ENCODE measurements at places on chromosomes 1 and 21.

- no peak for DNase-seq
Observed at GRCh38 chr1:229537894-229538293, 20.6 kb downstream of the ABCB10 start.

- DNase-seq: no peak
Observed at GRCh38 chr21:37932936-37933335, 16.7 kb upstream of the KCNJ6 start.

GRCh38 chr1:61295818-61296537, 213.6 kb downstream of the NFIA start:
- no peak for DNase-seq

- no peak for DNase-seq
Observed at GRCh38 chr1:34879230-34879629, 19.7 kb upstream of the SMIM12 start.

DNA sequence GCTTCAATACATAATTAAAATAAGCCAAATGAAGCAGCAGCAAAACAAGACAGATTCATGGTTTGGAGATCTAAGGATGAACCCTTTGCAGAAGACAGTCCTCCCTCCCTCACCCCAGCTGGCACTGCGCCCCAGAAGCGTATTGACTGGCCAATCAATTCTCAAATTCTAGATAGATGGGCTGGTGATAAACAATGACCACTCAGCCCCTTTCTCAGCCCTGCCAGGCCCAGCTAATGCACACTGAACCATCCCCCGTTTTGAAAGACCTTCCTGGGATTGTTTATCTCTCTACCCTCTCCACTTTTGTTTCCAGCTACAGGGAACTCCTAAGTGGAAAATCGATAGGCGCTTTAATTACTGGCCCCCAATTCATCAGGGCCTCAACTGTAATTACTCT, 29.0 kb downstream of the TNR start:
- no peak for DNase-seq

GRCh38 chr1:7278045-7278444, 492.8 kb downstream of the CAMTA1 start:
- no peak for DNase-seq

- peak; percentile 1 for DNase-seq
Observed at GRCh38 chr1:57279909-57280666, 143.8 kb downstream of the DAB1 start.

DNA sequence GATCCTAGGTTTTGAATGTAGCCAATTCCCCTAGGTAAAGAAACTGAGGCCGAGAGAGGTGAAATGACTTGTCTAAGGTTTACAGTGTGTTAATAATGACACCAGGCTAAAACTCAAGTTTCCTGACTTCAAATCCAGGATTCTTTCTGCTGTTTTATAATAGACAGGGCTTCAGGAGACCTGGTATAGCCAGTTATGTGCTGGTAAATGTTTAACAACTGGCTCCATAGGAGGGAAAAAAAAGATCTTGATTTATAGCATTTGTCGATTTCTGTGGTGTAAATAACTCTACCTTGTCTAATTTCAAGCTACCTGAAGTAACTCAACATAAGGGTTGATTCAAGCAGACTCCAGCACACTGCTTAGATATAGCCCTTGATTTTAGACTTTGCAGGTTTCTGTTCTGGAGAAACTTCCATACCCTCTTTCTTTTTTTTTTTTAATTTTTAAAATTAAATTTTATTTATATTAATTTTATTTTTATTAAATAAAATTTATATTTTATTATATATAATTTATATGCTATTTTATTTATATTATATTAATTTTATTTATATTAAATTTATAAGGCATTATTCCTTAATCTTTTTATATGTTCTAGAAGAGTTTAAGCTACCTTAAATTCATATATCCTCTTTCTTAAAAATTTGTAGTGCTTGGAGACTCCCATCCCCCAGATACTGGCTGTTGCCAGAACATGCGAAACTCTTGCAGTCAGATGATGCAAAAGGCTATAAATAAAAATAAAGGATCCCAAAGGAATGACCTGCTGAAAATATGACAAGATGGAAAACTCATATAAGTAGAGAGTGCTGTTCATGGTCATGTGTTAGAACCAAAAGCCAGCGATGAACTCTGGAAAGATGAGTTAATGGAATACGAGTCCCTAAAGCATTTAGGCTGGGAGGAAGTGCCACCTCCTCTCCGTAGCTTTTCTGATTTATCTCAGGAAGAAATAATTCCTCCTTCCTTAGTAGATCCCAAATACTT, 35.4 kb upstream of the SRSF10 start:
- peak; percentile 78 for DNase-seq

- DNase-seq: no peak
Observed at GRCh38 chr1:222970711-222971110, 155.9 kb downstream of the DISP1 start.

DNA sequence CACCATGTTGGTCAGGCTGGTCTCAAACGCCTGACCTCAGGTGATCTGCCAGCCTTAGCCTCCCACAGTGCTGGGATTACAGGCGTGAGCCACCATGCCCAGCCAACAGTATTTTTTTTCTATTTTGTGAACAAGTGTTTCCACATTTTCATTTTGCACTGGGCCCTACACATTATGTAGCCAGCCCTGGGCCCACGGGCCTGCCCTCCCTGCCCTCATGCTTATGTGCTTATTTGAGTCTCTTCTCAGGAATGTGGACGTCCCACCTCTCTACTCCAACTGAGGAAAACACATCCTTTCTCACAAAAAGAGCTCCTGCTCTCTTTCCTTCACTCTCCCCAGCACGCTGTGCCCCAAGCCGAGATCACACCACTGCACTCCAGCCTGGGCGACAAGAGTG, 13.5 kb upstream of the ZBED6 start:
- no peak for DNase-seq

GRCh38 chr21:31075848-31076247, 37.6 kb upstream of the KRTAP19-8 start:
- no peak for DNase-seq

DNA sequence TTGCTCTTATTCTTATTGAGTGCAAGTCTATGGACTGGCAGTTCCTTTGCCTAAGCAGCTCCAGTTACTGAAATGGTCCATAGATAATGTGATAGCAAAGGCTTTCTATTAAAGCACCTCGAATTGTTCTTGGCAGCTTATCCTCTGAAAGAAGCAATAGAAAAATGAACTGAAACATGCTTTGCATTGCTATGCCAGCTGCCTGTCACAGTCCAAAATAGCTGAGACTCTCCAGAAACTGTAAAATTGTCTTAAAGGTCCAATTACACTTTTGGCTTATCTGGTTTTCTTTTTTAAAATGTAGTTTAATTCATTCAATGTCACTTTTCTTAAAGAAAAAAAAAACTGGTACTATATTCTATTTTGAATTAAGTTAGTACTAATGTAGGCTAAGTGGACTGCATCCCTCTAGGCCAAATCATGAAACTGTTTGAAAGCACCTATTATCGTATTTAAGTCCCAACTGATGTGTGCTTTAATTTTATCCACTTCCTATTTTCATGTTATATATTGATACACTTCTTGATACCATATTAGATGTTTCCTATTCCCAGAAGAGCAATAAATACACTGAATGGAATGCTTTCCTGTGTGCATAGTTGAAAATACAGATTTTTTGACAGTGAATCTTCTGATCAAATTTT, 208.0 kb upstream of the DEPDC1 start:
- DNase-seq: no peak

DNA sequence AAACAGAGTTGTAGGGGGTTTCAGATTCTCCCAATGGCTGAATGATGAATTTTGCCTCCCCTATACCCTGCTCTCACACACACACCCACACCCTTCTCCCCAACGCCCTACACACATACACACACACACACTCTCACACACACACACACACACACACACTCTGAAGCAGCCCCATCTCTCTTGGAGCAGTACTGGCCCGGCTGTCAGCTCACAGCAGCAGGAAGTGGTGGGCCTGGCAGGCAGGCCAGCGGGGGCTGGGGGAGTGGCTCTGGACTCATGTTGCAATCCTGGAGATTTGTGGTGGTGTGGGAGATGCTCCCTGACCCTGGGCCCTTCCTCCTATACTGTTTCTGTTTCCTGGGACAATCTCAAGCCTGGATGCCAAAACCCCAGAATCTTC, 2.2 kb downstream of the IKBKE start:
- peak; percentile 81 for DNase-seq

- DNase-seq: no peak
Observed at GRCh38 chr21:32096411-32096810, 182.4 kb downstream of the MIS18A start.

DNA sequence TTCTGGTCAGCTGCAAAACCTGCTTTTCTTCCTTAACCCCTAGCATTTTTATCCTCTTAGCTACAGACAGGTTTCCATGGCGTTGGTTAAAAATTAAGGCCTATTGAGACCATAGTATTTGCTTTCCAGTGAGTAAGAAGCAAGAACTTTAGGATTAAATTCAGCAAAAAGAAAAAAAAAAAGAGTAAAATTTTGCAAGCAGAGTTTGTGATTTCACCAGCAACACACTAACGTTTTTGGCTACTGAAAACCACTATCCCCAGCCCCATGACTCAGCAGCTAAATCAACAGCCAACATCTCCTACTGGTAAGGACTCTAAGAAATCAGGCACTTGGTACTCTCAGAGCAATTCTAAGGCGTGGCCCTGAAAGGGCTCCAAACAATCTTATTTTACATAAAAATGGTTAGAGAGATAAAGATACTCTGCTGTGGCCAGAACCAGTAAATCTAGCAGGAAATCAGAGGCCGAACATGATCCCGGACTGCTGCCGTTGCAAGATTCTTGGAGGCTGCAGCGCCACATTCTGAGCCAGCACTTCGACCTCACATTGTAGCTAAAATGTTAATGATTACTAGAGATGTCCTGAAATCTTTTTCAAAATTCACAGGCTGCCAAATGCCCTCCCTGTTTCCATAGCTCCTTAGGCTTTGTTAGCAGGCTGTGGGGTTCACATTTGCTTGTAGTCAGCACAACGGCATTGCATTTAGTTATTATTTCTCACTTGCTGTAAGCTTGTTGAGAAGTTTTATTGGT, 1.6 kb upstream of the ENO1 start:
- DNase-seq: peak; percentile 97

GRCh38 chr1:66944330-66945274, 19.8 kb downstream of the MIER1 start:
- DNase-seq: peak; percentile 67

- no peak for DNase-seq
Observed at GRCh38 chr1:246544001-246544400, 22.1 kb downstream of the TFB2M start.

DNA sequence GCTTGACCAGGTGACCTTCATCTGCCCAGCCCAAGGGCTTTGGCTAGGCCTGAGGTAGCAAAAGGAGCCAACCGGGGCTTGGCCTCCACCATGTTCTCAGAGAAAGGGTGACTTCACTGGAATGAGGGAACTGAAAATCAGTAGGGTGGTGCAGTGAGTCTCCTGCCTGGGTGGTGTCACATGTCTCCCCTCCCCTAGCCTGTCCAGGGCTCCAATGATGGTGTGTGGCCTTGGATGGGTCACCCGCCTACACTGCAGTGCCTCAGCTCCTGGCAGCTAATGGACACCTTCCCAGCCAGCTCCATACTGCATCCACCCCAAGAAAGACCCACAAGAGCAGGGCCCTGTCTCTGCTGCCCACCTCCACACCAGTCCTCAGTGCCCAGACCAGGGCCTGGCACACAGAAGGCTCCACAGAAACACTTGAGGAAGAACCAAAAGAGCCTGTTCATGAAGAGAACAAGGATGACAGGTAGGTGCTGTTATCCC, 678.7 kb downstream of the MATN1 start:
- DNase-seq: no peak

GRCh38 chr1:42043182-42043581, 110.0 kb upstream of the GUCA2B start:
- peak; percentile 20 for DNase-seq

DNA sequence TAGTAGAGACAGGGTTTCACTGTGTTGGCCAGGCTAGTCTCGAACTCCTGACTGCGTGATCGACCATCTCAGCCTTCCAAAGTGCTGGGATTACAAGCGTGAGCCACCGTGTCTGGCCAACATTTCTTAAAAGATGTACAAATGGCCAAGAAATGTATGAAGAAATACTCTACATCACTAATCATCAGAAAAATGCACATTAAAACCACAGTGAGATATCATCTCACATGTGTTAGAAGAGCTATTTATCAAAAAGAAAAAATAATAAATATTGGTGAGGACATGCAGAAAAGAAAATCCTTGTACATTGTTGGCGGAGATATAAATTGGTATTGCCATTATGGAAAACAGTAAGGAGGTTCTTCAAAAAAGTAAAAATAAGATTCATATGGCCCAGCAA, 33.6 kb upstream of the TNFSF18 start:
- peak; percentile 24 for DNase-seq

GRCh38 chr1:246265481-246265880, 241.6 kb downstream of the SMYD3 start:
- no peak for DNase-seq

- no peak for DNase-seq
Observed at GRCh38 chr1:193355178-193355577, 168.8 kb upstream of the B3GALT2 start.

DNA sequence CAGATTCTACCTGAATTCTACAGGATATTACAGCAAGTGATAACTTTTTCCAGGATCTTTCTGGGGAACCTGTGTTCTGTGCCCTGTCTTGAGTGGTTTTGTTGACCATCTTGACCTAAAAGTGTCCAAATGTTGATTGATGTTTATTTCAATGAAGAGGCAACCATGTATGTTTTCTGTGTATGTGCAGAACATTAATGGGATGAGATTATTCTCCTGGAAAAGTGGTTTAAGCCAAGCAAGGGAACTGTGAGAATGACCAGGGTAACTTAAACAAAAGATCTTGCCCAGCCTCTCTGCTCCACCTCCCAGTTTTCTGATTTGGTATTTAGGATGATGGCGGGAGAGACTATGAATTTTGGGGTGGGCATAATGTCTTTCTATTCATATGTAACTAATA, 1.0 kb upstream of the SAMD13 start:
- no peak for DNase-seq

DNA sequence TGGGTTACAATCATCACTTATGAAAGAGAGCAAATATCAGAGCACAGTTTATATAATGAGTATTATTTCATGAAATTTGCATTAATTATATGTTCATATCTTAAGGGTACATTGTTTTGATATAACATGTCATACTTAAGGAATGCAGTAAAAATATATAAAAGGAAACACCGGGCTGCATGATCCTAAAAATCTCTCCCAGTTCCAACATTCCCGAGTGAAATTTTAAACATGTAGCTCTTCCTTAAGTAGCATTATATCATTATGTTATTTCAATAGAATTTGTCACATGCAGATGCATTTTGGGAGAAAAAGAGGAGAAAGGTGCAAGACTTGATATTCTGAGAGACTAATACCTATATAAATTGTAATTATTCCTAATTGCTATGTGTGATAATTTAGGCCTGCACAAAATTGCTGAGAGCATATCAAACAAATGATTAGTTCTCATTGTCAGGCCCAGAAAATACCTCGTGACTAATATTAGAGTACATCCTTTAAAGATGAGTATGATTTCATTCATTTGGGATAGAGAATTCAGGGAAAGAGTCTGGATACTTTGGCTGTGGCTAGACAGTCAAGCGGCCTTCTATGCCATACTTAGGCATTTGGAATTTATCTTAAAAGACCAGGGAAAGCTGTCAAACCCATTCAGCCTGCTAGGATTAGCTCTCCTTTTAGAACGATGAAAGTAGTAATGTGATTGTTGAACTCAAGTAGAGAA, 86.8 kb downstream of the ADGRL2 start:
- peak; percentile 38 for DNase-seq
